ENCODE measurements at places on chromosomes 3 and 15. TPM values are rescaled to one million over a fixed set of nuclear protein-coding genes. Genes with fewer than 3 reads are reported as not detected.

GRCh38 chr15:85414495-85414894 lies 34.1 kb downstream of the AKAP13 start:
- DNase-seq = no peak

DNA sequence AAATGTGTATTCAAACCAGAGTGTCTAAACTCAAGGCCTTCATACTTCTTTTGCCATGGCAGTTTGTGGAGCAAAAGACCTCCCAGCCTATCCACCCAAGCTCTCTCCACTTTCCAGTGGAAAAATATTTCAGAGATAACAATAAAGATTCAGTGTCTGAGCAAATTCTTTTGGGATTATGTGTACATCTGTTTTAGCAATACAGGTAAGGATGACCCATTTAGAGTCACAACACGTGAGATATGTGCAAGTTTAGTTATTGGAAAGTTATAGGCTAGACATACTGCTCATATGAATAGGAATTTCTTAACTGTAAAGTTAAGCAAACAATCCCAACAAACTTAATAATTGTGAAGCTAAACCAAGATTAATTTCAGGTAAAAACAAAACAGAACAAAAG lies 174.5 kb upstream of the LRIG1 start:
- DNase-seq = no peak

GRCh38 chr3:105067361-105067760 lies 299.3 kb upstream of the ALCAM start:
- no peak for DNase-seq

GRCh38 chr15:32067115-32067514 lies 36.8 kb downstream of the CHRNA7 start:
- DNase-seq = no peak

The DUOXA2 gene
- total RNA-seq = 6.3 TPM

DNA sequence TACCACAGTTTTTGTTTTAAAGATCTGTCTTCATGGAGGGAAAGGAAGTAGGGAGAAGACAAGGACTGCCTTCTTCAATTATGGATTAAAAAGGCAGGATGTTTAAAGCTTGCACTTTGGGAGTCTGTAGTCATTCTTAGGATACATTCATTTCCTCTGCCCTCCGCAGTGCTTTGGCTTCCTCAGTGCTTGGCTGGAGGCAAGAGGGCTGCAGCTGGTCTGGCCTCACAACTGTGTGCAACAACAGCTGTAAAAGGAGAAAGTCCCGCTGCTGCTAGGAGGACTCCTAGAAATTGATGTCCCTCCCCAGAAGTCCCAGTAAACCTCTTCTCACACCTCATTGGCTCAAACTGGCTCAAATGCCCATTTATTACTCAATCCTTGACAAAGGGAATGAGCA lies 54.4 kb upstream of the PPP2R3A start:
- DNase-seq = no peak

DNA sequence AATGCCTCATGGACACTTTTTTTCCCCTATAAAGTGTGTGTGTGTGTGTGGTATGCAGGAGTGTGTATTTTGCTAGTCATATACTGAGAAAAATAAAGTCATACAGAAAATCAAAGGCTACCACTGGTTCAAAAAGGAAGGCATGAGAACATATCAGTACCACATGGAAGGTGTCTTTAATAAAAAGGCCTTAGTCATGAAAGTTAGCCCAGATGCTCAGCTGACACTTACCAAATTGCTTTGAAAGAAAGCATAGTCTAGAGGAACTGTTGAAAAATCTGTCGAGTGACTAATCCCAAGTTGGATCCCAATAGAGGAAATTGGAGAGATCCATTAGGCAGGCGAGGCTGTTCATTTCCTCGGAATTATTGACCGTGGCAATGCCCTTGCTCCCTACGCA lies 432.9 kb upstream of the CFAP20DC start:
- DNase-seq = no peak

GRCh38 chr3:169264711-169265110 lies 398.8 kb downstream of the MECOM start:
- DNase-seq = no peak

GRCh38 chr3:97863031-97863430 lies 41.2 kb downstream of the CRYBG3 start:
- no peak for DNase-seq

The TUSC7 gene
- total RNA-seq = not detected

- no peak for DNase-seq
Measured at GRCh38 chr3:70618151-70618550, 305.7 kb upstream of the MDFIC2 start.

GRCh38 chr3:42031808-42032480 lies 59.2 kb upstream of the TRAK1 start:
- no peak for DNase-seq

Data from esophagus squamous epithelium (tissue), 5 donors.